IMR-90 (cell line): ENCODE measurements at places on chromosomes 4 and X.
A peak's percentile ranks its signal among the peaks of the same experiment; 100 is the strongest.

- peak; percentile 77 for DNase-seq
Observed at GRCh38 chr4:73662709-73663546, 42.7 kb upstream of the RASSF6 start.

GRCh38 chr4:96293806-96294205, 453.9 kb downstream of the PDHA2 start:
- DNase-seq: no peak

- DNase-seq: no peak
Observed at GRCh38 chr4:184237612-184238011, 19.9 kb upstream of the ENPP6 start.

- DNase-seq: no peak
Observed at GRCh38 chrX:79645749-79646148, 278.6 kb upstream of the ITM2A start.

DNA sequence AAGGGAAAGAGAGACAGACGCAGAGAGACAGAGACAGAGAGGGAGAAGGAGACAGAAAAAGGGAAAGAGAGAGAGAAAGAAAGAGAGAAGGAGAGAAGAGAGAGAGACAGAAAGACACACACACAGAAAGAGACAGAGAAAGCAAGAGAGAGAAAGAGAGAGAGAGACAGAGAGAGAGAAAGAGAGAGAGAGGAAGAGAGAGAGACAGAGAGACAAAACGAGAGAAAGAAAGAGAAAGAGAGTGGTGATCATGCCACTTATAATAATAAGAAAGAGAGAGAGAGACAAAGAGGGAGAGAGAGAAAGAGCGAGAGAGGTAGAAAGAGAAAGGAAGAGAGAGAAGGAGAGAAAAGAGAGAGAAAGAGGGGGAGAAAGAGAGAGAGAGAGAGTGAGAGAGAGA, 51.4 kb downstream of the SHOX start:
- DNase-seq: no peak

DNA sequence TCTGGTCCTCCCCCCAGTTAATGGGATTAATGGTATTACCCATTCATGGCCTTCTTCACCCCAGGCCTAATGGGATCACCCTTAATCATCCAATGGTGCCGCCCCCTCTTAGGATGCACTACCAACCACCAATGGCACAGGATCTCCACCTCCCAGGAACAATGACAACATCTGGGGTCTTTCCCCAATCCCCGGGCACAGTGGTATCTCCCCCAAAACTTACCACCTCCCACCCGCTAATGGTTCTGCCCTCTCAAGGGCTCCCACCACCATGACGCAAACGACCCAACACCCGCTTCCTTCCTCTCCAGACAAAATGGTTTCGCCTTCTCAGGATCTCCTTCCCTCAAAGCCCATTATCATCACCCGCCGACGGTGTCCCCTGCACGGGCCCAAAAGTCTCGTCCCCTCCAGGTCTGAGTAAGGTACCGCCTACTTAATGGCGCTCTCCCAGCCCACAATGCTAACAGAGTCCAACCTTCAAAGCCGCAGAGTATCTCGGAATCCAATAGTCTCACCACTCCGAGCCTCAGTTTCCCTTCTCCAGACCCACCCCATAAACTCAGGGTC, 458 bp downstream of the GRIPAP1 start:
- DNase-seq: peak; percentile 36

DNA sequence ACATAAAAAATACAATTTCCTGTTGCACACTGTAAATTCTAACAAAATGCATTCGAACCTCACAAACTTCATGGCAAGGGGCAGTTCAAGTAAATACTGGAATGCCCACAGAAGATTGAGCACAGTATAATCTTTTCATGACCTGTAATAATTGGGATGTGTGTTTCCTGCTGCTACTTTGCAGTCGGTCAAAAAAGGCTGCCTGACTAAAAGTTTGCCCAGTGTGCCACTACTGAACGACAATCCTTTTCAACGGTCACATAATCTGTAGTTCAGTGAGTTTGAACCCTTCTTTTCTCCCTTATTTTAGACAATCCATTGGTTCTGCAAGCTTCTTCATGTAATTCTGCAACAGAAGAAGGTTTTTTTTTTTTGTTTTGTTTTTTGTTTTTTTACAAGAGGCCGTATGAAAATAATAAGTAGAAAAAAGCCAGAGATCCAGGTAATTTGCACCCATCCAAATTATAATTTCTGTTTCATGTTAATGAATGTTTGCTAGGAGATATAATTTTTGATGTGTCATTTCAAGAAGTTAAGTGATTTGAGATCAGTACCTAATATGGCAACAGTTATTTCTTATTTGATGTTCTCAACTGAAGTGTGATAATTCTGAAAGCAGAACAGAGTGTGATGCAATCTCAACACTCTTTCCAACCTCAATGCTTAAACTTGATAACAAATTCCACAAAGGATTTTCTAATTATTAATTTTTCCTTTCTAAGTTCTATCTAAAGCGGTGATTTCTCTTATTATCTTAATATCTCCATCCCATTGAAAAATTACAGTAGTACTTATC, 237.6 kb downstream of the FSTL5 start:
- DNase-seq: no peak

DNA sequence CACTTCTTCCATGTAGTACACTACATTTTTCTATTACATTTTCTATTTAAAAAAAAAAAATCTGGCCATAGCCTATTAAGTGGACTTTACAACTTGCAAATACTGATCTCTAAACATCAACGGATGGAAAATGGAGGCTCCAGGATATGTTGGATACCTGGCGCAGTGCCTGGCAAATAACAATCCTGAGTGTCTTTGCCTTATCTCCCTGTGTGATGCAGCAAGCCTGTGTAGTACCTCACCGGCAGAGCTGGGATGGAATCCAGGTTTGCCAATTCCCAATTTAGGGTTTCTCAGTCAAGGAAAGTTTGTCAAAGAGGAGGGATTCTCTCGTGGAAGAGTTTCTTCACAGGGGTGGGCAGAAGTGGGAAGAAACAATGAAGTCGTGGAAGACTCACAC, 93.2 kb downstream of the KDR start:
- DNase-seq: no peak

DNA sequence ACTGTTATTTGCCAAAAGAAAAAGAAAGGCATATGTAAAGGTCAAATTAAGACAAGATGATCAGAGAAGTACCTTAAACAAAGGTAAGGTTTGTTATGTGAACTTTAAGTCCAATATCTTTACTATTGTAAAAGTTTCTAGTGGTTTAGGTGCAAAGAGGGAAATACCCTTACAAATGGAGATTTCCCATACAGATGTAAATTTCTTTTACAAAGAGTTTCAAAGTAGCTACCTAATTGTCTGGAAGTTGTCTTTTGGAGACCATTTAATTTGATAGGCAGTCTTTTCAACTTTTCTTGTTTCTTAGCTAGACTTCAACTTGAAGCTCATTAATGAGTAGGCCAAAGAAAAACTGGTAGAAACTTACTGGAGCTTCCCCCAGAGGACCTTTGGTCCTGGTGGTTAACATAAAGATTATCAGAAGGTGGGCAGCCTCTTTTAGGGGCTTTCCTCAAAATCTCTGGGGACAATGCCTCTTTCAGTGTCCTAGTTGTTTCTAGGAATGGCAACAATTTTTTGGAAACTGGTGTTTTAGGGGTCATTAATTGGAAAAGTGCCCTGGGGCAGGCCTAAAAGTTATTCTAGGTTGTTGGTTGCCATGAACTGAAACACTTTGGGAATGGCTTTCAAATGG, 297.3 kb downstream of the GUCY2F start:
- no peak for DNase-seq

- peak; percentile 38 for DNase-seq
Observed at GRCh38 chrX:130179579-130180215, 7.9 kb downstream of the RAB33A start.

- no peak for DNase-seq
Observed at GRCh38 chr4:93749292-93749761, 79.2 kb upstream of the ATOH1 start.

DNA sequence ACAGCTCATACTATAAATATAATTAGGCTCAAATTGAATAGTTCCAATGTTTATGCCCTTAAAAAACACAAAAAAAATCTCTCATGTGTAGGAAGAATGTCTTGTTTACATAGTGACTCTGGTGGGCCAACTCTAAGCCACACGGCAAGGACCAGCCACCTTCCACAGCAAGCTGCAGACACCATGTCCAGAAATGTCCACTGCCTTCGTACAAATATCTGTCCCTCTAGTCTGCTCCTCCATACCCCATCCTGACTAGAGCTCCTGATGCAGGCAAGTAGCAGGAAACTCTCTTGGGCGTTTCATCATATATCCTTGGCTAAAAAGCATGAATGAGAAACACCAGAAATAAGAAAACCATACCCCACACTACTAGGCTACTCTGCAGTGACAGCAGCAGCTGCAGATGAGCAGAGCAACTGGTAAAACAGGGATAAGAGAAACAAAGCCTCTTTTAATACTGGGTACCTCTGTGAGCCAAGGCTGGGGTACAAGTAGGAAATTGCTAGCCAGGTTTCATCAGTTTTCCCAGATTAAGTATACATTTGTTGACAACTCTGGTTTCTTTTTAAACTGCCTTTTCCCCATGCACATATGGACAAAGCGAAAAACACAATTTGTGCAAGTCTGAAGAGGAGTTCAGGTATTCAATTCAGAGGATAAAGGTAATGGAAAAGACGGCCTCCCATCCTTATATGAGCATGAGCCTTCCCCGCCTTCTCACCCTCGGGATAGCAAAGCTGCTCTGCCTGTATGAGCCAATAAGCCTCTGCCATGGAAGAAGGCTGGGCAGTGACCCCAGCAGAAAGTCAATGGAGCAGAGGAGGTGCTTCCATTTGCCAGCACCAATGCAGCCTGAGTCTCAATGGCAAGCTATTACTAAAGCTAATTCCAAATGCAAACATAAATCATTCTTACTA, 245.4 kb downstream of the DCLK2 start:
- peak; percentile 49 for DNase-seq
